ENCODE measurements at places on chromosomes 3 and 15.

- no peak for DNase-seq
These were observed 366.0 kb downstream of the AGBL1 start for GRCh38 chr15:86445579-86446252.

GRCh38 chr15:77034695-77035489, 36.0 kb downstream of the TSPAN3 start:
- peak; percentile 67 for DNase-seq

GRCh38 chr3:72951259-72951722, 45.3 kb upstream of the PPP4R2 start:
- DNase-seq = no peak

DNA sequence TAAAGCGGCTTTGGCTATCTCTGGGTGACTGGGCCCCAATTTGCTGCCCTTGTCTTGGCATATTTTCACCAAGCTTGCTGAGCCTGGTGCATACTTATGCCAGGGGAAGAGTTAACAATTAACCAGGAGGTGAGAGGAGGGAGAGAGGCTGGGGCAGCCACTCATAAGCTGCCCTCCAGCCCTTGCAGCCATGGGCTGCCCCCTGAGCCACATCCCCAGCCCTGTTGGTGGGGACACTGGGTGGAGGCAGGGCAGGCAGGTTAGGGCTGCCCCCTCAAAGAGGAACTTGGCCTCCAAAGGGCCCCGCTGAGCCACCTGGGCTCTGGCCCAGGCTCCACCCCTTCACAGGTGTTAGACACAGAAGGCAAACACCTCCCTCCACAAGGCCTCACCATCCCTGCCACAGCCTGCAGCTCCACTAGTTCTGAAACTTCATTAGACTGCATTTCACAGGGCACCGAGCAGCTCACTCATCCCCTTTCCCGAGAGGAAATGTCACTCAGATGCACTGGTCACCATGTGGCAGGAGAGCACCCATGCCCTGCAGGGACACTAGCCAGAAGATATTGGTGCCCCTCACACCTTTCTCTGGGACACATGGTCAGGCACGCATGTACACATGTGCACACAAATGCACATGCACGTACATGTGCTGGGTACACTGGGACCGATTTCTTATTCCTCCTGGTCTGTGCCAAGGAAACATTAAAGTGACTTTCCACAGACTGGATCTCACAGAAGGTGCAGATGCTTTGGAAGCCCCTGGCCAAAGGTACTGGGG, 20.2 kb downstream of the AMOTL2 start:
- DNase-seq = no peak

- no peak for DNase-seq
These were observed 125.4 kb upstream of the MELTF start for GRCh38 chr3:197155046-197155445.

GRCh38 chr3:72746430-72747411, 101.5 kb downstream of the SHQ1 start:
- no peak for DNase-seq

- no peak for DNase-seq
These were observed 46.5 kb downstream of the TP63 start for GRCh38 chr3:189677667-189678066.

DNA sequence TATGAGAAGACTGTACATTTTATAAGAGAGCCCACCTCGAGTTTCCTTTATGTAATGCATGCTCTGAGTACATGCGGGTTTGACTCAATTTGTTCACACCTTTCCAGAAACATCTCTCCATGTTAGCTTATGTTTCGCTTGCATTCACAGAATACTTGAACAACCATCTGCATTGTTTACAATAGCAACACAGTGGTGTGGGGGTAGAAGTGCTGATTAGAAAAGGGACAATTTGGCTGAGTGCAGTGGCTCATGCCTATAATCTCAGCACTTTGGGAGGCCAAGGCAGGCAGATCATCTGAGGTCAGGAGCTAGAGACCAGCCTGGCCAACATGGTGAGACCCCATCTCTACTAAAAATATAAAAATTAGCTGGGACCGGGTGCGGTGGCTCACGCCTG, 60.9 kb downstream of the NCEH1 start:
- DNase-seq = no peak

DNA sequence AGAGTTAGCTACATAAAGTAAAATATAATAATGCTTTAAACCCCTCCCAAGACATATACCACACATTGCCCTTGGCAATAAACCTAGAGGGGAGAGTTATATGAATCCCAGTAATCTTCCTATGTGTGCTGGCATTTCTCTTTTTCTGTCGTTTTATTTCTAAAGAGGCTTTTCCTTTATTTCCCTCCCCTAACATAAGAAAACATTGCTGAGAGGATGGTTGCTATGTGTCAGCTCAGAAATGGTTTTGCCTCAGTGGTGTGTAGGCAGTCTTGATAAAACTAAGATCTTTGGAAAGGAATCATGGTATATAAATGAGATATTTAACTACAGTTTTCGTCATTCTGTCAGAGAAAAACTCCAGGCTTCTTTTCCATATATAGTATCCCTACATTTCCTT, 30.0 kb downstream of the CCDC191 start:
- DNase-seq = no peak

GRCh38 chr3:154060238-154061000, 60.8 kb upstream of the ARHGEF26 start:
- DNase-seq = no peak

GRCh38 chr3:58609990-58610389, 32.8 kb upstream of the FAM107A start:
- DNase-seq = no peak

- DNase-seq = no peak
These were observed 139.9 kb downstream of the SEMA6D start for GRCh38 chr15:47857014-47857775.

DNA sequence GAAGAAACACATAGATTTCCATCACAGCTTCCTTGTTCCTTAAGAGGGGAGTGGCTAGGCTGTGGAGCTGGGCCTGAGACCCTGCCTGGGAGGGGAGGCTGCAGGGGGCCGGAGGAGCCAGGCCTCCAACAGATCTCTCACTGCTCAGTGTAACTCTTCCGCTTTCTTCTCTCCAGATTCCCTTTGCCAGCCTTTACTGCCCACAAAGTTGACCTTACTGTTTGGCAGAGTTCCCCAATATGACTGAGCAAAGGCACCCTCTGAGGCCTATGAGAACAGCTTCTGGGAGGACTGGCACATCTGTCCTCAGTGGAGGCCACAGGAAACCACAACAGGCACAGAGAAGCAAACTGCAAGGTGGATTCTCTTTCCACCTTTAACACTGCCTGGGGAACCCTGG, 38.1 kb downstream of the SLCO2A1 start:
- no peak for DNase-seq

- no peak for DNase-seq
These were observed 7.3 kb downstream of the B3GNT5 start for GRCh38 chr3:183260167-183260904.

DNA sequence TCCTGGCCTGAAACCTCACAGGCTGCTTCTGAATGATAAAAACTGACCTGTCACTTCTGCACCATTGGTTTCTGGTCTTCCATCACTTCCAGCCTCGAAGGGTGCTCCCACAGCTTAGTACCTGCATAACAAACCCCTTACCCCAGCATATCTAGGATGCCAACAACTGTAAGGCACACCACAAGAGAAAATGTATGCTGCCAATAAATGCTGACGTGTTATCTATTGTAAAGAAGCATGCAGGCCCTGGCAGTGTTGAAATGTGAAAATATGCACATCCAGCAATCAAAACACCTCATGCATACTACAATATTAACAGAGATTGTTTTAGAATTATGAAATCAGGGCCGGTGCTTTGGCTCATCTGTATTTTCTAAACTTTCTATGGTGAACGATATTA, 242.0 kb upstream of the NSMCE3 start:
- no peak for DNase-seq

GRCh38 chr3:74613521-74614106, 845 bp downstream of the CNTN3 start:
- no peak for DNase-seq

- no peak for DNase-seq
These were observed 170.2 kb upstream of the SMAD3 start for GRCh38 chr15:66894986-66895780.

GRCh38 chr3:5861151-5861550, 673.6 kb downstream of the EDEM1 start:
- DNase-seq = no peak

- DNase-seq = no peak
These were observed 278.4 kb downstream of the OCA2 start for GRCh38 chr15:27820722-27821121.

- no peak for DNase-seq
These were observed 131.4 kb downstream of the ROBO1 start for GRCh38 chr3:79636372-79636771.

GRCh38 chr3:60571511-60571910, 679.7 kb downstream of the FHIT start:
- DNase-seq = no peak

GRCh38 chr3:37025561-37026335, 32.4 kb downstream of the MLH1 start:
- DNase-seq = no peak

GRCh38 chr15:96135166-96136093, 195.1 kb upstream of the NR2F2 start:
- no peak for DNase-seq

DNA sequence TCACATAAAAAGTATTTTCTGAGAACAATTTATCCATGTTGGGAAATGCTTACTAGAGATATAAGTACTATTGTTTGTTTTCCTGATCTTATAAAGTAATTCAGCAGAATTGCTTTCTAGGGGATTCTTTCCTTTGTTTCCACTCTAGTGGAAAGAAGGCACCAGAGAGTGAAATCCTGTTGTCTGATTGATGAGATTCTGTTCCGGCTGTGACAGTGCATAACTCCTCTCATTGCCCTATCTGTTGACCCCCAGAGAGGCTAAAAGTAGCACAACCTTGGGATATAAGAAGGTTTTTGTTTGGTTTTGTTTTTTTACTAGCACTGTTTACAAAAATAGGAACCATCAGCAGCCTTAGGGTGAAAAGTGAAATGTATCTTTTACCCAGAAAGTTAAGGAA, 114.1 kb downstream of the ALCAM start:
- no peak for DNase-seq

DNA sequence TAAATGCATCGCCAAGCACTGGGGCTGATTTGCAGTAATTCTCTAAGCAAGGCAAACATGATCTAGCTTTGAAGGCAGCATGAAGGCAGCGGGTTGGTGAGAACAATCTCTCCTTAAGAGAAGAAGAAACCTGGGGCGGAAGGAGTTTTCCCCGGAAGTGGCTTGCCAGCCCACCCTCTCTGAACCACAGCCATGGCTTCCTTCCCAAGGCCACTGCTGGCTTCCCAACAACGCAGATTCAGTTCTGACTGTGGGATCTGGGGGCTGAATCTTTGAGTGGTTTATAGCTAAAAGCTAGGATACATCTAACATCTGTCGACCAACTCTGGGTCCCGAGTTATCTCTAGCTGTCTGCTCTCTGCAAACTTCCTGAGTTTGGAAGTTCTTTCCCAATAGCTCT, 4.3 kb upstream of the CPN2 start:
- no peak for DNase-seq

GRCh38 chr3:195086885-195087284, 184.1 kb downstream of the XXYLT1 start:
- DNase-seq = no peak

DNA sequence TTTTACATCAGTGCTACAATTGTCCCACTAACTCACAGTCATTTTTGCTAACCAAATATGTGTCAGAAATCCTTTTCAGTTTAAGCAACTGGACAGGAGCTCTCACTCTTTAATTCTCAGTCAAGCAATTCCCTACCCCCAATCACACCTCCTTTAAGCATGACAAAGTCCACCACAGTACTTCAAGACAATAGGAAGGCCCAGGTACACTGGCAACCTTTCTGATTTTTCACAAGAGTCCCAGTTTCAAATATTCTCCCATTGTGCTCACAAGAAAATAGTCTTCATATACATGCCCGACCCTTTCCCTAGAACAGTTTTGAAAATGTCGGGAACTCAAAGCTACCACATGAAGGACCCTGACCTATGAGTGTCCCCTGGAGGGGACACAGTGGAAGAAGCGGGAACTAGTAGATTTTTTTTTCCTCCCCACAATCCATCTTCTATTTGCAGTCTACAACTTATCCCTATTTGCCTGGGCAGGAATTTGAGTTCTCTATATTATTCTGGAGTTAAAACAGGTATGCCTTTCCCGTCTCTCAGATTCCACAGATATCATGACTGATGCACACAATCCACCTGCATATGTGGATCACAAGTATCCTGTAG, 413.5 kb downstream of the TIGIT start:
- no peak for DNase-seq

- DNase-seq = no peak
These were observed 807.2 kb upstream of the CFAP20DC start for GRCh38 chr3:59856934-59857460.

DNA sequence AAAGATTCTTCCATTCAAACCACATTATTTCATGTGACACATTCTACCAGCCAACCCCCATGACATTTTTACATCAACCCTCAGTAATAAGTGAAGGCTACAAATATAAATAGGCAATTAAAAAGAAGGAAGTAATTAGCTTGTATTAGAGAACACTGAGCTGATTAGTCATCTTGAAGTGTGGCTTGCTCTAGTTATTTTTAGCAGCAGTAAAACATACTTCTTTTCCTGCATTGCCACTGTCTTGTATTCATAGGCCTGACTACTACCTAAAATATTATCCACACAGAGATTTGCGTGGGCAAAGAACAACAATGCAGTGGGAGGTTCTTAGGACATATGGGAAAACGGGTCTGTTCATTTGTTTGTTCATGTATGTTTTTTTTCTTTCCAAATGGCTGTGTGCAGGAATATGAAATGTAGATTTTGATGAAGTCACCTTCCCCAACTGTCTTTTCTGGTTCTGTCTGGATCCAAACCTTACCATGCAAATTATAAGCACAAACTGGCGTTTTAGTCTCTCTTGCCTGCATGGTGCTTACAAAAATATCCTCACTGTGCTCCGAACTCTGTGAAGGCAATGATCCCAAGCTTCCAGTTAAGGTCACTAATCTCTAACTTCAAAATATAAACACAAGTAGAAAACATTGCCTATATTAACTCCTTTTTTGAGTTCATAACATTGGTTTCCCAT, 31.5 kb upstream of the TM4SF4 start:
- no peak for DNase-seq

DNA sequence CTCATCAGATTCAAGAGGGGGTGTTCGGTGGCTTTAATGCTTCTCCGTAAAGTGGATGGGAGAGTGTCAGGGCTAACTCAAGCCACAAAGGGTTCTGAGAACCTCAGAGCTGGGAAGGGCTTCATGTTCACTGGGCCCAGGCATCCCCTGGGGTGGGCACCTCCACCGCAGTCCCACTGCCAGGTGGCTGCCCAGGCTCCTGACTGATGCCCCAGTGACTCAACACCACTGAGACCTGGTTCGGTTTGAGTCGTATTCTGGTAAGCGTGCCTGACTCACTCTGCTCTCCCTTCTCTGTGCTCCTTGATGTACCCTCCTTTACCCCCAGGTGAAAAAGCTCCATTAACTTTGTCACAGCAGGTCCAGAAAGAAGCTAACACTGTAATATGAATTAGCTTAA, 304.6 kb downstream of the RPLP1 start:
- no peak for DNase-seq

All from endothelial cell (in vitro differentiated cells).